ENCODE measurements at places on chromosomes 2 and 18.

DNA sequence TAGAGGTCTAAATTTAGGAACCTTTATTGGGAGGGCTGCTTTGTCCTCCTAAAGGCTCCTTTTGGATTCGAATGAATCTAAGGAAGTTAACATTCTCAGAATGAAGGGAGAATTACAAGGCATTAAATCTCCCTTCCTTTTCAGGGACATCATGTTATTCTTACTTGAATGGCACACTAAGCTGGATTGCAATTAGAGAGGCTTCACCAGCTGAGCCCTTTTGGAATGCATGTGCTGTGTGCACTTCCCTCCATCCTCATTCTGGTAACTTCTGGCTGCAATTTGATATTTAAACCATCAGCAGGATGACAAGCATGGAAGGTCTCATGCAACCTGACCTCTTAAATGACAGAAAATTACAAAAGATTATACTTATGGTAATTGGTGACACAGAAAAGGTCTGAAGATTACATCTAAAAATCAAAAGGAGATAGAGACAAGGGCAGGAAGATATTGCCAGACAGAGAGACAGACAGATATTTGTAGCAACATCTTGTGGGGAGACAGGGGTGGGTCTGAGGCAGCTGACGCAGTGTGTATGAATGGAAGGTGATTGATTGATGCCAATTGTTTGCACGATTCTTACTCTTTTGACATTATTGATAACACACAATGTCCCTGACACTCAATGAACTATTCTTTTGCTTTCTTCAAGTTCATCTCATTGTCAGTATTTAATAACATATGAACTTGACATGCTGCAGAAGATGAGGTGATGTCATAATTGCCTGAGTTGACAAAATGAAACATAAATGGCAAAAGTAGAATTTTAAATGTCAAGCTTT lies 570.8 kb upstream of the GYPC start:
- no peak for DNase-seq

DNA sequence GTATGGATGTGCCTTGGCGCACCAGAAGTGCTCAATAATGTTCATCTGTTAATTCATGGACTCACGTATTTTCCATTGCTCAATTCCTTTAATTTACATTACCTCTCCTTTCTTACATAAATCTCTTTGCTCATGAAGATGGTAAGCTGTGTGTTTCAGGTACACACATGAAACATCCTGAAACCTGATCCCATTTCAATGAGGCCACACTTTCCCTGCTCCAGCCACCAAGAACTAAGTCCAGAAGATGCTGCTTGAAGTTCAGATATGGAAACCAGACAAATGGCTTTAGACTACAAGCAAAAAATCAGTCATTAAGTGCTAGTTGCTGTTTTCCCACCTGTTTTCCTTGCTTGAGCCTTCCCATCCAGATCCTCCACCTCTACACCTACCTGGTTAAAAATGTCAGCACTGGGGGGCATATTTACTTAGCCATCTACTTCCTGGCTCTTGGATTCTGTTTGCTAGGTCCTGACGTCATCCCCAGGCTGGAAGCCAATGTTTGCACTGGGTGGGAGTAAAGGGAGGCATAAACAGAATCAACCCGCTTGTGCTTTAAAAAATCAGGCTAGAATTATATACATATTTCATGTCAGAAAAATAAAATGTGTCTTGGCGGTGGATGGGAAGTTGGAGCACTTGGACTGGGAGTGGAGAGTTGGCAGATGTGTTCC lies 309.7 kb downstream of the OSR1 start:
- no peak for DNase-seq

DNA sequence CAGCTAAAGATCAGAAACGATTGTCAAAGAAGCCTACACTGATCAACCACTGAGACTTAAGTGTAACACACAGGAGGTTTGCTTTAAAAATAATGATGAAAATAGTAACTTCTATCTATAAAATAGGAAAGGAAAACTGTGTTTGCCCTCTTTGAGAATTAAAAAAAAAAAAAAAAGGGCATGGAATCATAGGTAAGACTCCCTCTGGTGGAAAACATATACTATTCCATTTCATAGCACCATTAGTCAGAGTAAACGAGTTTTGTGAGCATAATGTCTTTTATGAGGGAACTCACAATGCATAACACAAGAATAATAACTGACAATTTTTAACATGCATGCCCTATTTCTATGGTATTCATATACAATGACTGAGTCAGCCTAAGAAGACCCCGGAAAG lies 36.3 kb downstream of the SLC35F5 start:
- DNase-seq = no peak

- no peak for DNase-seq
Observed at GRCh38 chr2:105576440-105577241, 168.1 kb upstream of the NCK2 start.

DNA sequence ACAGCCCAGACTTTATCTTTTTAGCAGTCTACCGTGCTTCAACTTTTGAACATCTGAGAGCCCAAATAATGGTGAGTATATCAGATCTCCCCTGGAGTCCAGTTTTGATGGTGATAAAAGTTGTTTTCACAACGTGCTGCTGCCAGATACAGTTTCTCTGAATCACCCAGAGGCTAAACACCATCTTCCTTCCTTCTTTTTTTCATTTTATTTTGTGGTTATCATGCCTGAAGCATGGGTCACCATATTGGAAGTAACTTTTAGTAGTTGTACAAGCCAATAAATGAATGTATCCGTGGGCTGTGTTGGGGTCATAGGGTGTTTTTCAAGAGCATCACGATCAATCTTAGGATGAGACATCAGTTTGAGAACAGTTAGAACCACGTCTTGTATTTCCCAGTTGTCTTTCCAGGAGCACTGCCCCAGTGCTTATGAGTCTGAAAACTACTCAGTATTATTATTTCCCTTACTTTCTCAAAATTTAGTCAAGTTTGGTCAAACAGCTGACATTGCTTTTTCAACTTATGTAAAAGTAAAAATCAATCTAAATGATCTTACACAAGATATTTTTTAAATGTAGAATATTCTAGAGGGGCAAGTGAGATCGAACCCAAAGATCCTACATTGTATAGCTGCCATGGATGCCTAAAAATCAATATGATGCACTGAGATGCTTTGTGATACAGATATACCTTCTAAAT lies 311.4 kb downstream of the CTNNA2 start:
- DNase-seq = no peak

GRCh38 chr2:129301431-129301913 lies 678.0 kb upstream of the RAB6C start:
- DNase-seq = no peak

DNA sequence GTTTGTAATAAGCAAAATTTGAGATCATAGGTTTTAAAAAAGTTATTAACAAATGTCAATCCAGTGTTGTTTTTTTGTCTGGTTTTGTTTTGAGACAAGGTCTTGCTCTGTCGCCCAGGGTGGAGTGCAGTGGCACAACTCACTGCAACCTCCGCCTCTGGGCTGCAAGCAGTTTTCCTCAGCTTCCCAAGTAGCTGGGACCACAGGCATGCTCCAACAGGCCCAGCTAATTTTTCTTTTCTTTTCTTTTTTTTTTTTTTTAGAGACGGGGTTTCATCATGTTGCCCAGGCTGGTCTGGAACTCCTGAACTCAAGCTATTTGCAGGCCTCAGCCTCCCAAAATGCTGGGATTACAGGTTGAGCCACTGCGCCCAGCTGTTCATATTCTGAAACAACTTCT lies 31.3 kb downstream of the GALNT3 start:
- no peak for DNase-seq

DNA sequence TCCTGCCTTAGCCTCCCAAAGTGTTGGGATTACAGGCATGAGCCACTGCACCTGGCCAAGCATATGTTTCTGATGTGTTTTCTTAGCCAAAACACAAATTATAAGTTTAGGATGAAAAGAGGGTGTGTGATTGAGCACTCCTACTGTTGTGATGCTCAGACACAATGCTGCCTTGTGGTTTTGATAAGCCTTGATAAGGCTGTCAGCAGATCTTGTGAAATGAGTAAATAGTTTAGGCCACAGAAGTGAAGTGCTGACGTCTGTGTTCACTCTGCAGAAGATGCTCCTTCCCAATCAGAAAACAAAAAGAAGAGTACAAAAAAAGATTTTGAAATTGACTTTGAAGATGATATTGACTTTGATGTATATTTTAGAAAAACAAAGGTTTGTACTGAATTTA lies 24.3 kb downstream of the NCAPH start:
- DNase-seq = no peak

- no peak for DNase-seq
Observed at GRCh38 chr18:54257015-54257414, 12.3 kb upstream of the POLI start.

DNA sequence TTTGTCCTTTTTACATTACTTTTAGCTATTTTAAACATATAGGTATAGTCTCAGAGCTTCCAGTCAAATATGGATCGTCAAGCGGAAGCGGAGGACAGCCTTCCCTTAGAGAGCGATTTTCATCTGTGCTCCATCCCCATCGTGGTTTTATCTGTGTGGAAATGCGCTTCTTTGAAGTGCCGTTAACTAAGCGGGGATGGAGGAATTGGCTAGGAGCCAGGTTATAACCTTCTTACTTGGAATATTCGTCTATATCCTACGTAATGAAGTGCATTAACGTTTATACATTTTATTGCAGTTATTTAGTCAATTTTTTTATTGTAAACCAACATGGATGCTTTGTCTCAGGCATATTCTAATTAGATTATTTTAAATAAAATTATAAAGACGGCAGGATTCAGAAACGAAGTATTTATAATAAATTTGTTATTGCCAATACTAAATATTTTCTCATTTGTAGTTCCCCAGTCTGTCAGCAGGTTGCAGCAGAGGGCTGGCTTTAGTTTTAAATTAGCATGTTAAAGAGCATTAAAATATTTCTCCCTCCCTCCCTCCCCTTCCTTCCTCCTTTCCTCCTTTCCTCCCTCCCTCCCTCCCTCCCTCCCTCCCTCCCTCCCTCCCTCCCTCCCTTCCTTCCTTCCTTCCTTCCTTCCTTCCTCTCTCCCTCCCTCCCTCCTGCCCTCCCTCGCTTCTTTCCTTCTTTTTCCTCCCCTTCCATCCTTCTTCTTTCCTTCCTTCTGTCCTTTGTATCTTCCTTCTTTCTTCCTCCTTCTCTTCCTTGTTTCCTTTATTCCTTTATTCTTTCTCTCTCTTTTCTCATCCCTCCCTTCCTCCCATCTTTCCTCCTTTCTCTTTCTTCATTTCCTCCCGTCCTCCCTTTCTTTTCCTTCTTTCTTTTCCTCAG lies 80.6 kb upstream of the DOCK10 start:
- no peak for DNase-seq

- DNase-seq = no peak
Observed at GRCh38 chr2:96136129-96136720, 2.1 kb downstream of the ASTL start.

DNA sequence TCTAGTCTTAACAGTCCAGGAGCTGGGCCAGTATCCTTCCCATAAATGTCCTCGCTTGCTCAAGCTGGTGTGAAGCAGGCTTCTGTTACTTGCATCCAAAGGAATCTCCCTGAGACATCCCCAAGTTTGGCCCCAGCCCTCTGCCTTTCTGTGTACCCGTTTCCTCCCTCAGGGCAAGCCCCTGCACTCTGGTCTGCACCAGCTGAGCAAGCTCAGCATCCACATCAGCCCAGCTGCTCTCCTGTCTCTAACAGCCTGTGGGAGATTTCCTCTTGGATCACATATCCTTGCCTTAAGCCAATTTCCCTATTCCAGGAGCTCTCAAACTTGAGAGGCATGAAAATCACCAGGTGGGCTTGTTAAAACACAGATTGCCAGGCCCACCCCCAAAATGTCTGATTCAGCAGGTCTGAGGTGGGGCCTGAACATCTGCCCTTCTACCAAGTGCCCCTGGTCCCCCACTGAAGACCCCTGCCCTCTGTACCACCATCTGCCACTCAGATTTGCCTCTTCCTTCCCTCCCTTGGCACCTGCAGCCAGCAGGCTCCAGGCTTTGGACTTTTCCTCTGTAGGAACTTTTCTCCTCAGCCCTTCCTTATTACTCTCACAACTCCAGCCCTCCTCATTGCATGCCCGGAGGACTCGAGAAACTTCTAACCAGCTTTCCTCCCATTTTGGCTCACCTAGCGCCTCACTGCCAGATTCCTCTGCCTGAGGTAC lies 32.1 kb downstream of the REEP1 start:
- no peak for DNase-seq

DNA sequence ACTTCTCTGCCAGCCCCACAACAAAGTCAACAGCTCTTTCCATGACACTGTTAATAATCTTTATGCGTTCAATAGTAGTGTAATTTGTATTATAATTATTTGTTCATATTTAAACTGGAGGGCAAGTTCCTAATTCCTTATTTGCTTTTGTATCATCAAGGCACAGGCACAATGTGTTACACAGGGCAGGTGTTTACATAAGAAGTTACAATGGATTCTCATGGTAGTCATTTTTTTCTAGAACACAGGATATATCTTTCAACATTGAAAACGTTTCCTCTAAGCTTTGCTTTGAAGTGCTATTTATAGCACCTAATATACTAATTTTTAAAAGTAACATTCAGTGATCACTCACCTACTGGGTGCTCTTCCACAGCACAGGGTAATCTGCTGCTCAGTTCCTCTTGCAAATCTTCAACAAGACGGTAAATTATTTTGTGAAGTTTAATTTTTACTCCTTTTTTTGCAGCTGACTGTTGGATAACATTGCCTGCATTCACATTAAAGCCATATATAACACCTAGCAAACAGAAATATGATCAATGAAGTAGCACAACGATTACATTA lies 7.3 kb downstream of the RPS27A start:
- DNase-seq = no peak

DNA sequence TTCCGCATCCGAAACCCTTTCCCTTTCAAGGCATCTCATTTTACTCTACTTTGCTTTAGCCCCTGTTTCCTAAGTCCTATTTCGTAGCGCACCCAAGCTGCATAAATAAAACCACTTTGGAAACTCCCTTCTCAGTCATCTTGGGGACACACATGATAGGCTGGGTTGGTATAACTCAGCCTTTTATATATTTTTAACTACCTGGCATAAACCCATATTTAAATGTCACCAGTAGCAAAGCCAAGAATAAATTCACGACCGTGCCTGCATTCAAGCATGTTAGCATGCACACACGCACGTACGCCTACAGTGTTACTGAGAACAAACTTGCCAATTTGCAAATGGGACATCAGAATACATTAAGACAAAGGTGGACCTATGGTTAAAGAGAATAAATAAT lies 564.7 kb upstream of the PIK3C3 start:
- DNase-seq = no peak

GRCh38 chr18:77082316-77082955 lies 50.1 kb downstream of the MBP start:
- DNase-seq = no peak

DNA sequence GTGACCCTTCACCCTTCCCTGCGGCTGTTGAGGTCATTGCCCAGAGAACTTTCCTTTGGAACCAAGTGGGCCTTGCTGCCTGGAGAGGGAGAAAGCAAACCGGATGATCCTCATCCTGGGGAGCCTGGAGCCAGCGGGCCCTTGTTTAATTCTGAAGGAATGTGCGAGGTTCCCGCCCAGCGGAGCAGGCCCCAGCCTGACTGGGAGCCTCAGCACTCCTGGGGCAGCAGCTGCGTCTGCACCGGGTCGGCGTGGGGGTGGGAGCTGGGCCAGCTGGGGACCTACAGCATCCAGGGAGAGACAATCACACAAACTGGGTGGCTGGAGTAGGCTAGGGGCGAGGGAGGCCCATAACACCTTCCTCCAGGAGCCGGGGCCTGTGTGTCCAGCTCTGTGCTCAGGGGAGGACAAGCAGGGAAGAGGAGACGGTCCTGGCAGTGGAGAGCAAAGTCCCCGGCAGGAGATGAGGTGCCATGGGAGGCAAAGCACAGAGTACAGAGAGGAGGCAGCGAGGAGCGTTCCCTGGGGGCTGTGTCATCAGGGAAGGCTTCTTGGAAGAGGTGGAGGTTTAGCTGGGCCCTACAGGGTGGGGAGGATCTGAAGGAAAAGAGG lies 61.9 kb upstream of the HAAO start:
- no peak for DNase-seq
